Activated T-helper 9 cell treated with anti-CD3 and anti-CD28 coated beads, Interleukin-2, amount 50 U/mL, for 16 hours (primary cell): ENCODE measurements at places on chromosomes 12 and 14.
A peak's percentile ranks its signal among the peaks of the same experiment; 100 is the strongest.

- no peak for DNase-seq
Observed at GRCh38 chr14:90354551-90355298, 23.0 kb upstream of the NRDE2 start.

- no peak for DNase-seq
Observed at GRCh38 chr12:3366451-3367110, 124.4 kb upstream of the PRMT8 start.

GRCh38 chr14:67513631-67514108, 19.4 kb upstream of the PLEKHH1 start:
- no peak for DNase-seq

GRCh38 chr12:44847888-44848702, 28.0 kb downstream of the NELL2 start:
- DNase-seq: peak; percentile 35

DNA sequence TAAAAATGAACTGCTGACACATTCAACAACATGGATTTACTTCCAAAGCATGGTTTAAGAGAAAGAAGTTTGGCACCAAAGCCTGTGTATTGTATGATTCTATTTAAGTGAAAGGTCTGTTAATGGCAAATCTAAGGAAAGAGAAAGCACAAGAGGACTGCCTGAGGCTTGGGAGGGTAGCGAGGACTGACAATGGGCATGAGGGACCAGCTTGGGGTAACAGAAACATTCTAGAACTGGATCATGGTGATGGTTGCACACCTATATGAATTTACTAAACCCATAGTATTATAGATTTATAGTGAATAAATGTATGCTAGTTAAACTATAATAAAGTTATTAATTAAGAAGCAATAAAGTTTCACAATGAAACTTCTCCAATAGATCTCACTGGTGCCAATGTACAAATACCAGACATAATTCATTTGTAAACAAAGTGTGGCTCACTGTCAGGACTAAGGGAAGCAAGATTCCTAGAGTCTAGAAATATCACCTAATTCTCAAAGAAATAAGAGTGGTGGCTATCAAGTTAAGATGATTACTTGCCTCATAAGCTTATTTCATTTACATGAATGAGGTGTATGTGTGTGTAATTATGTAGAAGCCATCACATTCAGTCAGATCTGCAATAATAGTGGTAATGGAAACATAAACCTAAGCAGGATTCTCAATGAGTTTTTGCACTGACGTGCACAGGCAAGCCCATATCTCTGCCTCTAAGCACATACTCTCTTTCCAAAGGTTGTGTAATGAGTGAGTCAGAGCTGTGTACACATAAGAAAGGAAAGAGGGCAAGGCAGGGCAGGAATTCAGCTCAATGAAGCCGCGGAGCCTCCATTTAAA, 353.4 kb downstream of the KCNH5 start:
- DNase-seq: no peak

- no peak for DNase-seq
Observed at GRCh38 chr12:70692681-70693288, 55.6 kb upstream of the PTPRB start.

GRCh38 chr14:22634233-22634900, 9.8 kb downstream of the OR6J1 start:
- DNase-seq: no peak

DNA sequence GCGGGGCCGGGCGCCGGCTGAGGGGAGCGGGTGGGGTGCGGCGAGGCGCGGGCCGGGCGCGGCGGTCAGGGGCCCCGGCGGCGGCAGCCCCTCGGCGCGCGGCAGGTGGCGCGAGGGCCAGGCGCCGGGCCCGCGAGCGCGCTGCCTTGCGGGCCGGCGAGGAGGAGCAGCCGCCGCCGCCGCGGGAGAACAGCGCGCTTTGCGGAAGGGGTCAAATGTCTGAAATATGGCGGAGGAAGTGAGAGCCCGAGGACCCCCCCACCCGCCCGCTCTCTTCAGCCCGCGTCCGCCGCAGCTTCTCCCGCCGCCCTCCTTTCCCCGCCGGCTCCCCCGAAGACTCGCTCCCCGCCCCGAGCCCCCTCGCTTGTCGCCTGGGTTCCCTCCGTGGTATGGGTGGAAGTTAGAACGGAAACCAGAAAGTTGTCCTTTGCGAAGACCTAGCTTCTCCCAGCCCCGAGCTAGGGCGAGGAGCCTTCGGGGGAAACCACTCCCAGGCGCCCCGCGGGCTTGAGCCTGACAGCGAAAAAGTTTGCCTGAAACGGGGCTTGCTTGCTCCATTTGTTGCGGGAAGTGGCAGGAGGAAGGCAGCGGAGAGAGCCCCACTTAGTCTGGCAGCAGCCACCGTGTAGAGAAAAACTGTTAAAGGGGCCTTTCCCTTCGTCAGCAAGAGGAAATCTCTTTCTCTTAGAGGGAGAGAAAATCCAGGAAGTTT, 551 bp downstream of the RAP1B start:
- peak; percentile 30 for DNase-seq

DNA sequence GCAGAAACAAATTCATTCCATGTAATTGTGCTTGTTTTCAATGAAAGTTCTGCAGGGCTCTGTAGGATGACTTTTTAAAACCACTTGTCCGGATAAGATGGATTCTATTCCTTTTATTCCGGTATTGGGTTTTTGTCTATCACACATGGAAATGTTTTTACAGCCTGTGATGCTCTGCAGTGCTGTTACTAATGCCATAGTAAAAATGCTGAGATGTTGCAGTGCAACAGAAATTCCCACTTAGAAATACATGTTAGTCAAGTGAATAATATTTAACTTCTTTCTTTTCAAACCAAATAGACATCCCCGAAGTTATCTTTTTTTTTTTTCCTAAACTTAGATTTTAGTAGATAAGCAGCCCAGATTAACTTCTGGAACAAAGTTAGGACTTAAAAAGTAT, 71.9 kb downstream of the RASSF8 start:
- no peak for DNase-seq
